ENCODE measurements at places on chromosomes 5 and 9.

DNA sequence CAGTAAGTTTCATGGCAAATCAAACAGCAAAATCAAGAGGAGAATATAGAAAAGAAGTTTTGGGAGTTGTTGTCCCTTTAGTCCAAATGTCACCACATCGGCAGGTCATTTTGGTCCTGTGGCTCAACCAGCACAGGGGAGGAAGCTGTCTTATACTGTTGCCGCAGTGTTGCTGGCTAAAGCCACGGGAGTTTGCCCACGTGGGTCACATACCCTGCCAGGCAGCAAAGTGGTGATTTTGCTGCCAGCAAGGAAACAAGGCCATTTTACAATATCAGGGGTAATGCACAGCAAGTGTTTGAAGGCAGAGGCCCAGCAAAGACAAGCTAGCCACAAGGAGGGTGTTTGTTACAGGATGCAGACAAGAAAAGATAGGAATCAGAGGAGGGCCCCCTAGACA lies 14.5 kb downstream of the GABRA6 start:
- no peak for DNase-seq

DNA sequence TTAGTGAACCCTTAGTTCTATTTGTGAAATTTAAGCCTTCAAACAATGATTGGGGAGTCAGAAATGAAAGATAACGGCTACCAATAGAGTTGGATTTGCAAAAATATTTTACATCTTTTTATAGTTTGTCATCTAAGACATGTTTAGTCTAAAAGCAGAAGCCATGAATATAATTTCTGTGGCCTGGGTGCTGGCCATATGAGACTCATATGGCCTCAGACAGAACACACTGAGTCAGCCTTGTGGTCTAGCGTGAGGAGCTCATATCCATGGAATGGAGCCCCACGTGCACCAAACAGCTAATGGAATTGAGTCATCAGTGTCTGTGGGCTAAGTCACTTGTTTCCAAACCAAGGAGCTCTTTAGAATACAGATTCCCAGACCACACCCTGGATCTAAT lies 240.7 kb upstream of the NREP start:
- no peak for DNase-seq

- DNase-seq = no peak
These were observed 25.4 kb downstream of the RPS23 start for GRCh38 chr5:82252744-82253143.

- peak; percentile 53 for DNase-seq
These were observed 13.1 kb downstream of the LRRC26 start for GRCh38 chr9:137156567-137157375.

GRCh38 chr9:76658510-76659231 lies 105.6 kb upstream of the PCA3 start:
- DNase-seq = no peak

- DNase-seq = no peak
These were observed 187.0 kb upstream of the TRPM3 start for GRCh38 chr9:71308454-71308853.

GRCh38 chr5:172266071-172266675 lies 17.4 kb downstream of the UBTD2 start:
- DNase-seq = no peak
